Fibroblast of skin of left quadriceps (primary cell): ENCODE measurements at places on chromosomes 5 and 9.

- DNase-seq = no peak
These were observed 32.6 kb upstream of the RXRA start for GRCh38 chr9:134293611-134294152.

DNA sequence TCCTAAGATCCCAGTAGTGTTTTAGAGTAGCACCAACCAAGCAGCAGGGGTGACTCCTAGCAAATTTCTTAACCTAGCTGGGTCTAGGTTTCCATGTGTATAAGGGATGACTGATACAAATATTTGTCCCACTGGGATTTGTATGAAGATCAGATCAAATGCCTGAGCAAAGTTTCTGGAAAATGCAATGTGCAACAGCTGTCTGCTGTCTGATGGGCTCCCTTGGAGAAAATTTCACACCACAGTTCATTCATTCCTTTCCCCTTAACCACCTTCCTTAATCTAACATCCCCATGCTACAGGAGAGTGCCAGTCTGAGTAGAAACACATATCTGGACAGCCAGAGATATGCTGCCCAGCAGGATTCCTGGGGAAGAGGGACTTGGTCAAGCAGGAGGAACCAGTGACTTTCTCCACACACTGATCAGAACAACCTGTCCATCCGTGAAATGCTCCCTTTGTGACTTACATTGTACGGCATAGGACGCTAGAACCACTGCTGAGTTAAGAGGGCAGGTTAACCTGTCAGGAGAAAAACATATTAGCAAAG is 53.3 kb downstream of the PTPN3 start:
- no peak for DNase-seq

- DNase-seq = peak; percentile 27
These were observed 13.4 kb upstream of the EXOC3 start for GRCh38 chr5:429453-430188.

GRCh38 chr9:134055981-134056461 is 11.8 kb downstream of the BRD3 start:
- no peak for DNase-seq

DNA sequence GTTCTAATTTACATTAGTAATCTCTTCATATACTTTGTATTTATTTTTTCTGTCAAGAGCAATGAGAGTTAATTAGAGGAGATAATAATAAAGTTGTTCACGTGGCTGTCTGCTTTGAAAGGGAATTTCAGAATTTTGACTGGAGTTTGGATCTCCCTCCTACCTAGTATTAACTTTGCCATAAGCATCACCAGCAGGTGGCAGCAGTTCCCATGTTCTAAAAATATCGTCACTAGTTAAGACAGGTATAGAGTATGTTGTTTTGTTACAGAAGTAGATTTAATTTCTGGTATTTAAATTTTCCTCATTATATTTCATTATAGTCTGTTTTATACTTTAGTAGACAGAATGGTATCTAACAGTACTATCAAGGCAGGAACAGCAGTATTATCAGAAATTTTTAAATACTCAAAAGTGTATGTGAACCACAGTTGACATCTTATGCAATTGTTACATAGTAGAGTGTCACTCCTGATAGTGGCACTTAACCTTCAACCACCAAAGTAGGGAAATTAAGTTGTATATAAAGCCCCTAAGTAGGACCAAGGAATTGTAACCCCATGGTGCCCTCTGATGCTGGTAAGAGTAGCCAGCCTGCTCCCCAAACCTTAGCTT is 20.4 kb downstream of the GNPDA1 start:
- DNase-seq = peak; percentile 28

DNA sequence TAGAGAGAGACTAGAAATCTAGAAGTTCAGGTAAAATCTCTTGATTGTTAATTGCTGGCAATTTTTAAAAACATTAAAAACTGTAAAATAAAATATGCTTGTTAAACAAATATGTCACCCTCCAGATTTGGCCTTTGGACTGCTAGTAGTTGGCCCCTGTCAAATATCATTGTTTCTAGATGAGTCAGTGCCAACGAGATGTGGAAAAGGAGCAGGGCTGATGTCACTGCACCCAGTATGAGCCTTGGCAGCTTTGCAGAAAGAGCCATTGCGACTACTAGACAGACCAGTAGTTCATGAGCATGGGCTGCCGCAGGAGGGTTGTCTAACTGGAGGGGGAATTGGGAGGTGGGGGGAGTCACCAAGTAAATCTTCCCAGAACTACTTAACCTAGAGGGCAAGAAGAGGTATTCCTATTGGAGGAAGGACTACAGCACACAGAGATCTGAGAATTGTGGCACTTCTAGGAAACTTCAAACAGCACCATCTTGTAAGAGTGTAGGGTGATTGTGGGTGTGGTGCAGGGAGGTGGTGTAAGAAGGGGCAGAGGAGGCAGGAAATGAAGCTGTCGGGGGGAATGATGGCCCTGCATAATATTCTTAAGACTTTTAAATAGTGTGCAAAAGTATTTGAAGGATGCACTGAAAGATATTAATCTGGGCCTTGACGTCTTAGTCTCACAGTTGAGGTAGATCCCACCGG is 7.1 kb upstream of the DOCK2 start:
- DNase-seq = peak; percentile 59

- DNase-seq = no peak
These were observed 3.0 kb downstream of the NUDT2 start for GRCh38 chr9:34332076-34332964.

DNA sequence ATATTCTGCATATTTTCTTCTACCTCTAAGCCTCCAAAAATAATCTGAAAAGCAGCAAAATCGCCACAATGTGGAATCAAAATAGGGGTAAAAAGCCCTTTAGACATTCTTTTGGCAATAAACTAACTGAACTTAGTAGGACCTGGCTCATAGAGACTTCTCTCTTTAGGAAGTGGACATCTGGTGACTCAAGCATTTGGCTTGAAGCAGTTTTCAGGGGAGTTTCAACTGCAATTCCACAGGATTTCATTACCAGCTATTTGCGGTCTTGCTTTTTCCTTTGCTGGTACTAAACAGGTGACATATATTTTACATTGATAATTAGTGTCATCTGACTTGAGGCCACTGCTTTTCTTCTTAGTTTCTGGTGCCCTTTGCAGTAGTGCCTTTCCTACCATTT is 173.2 kb upstream of the FBN2 start:
- no peak for DNase-seq

GRCh38 chr5:113147101-113147508 is 170.5 kb downstream of the DCP2 start:
- DNase-seq = peak; percentile 93

DNA sequence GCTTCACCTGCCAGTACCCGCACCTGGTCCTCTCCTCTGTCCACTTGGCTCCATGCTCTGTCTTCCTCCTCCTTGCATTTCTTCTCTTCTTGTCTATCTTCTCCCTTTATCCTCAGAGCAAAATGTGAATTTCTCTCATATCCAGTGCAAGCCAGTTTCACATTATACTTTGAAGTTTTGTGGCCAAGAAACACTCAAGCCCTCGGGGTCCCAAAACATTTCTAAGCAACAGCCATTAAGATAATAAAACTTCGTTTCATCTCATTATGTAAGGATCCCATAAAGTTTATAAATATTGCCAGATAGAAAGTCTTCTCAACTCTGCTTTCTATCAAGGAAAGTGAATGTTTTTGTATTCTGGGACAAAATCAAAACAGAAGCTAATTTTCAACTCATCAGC is 178.8 kb downstream of the SNX18 start:
- no peak for DNase-seq

- no peak for DNase-seq
These were observed 49.7 kb upstream of the FNIP1 start for GRCh38 chr5:131846536-131846935.

- DNase-seq = no peak
These were observed 23.3 kb downstream of the SKIC3 start for GRCh38 chr5:95531491-95531890.
